ENCODE measurements at places on chromosomes 12 and 14.

- DNase-seq, result no peak
These were observed 107.4 kb upstream of the MED13L start for GRCh38 chr12:116384691-116385485.

DNA sequence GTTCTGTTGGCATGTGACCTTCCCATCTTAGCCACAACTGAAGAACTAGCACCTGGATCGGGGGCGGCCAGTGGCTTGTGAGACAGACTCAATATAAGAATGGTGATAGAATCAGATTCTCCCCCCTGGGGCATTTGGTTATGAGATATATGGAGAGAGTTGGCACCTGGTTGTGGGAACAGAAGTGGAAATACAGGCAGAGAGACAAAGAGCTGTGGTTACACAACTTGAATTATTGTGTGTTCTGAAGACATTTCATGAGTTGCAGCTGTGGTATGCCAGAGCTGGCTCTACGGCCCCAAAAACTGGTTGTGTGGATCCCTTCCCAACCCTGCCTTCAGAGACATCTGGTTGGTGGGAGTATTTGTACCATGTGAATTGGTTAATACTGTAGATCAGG lies 2.9 kb upstream of the MSRB3 start:
- DNase-seq, result no peak

DNA sequence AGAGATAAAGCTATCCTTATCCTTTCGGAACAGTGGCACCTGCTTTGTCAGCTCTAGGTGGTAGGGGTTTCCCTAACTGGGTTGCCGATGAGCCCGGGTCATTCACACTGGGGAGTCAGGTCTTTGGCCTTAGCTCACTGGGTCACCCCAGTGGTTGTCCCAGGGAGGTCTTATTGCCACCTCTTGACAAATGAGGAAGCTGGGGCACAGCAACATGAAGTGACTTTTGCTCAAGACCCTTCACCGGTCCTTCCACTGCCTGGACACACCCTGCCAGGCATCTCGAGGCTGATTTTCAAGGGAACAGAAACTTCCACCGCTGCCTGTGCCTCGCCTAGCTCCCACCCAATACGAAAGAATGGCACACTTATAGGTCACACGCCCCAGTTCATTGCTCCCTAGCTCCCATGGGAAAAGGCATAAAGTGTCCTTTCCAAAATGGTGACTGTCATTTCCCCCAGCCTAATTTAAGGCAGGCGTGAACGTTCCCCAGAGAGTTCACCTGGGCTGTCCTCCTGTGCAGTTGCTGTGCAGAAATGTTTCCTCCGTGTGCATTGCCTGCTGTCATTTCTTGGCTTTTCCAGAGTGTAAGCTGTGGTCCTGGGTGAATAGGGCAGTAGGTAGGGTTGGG lies 156.1 kb upstream of the CCND2 start:
- no peak for DNase-seq

GRCh38 chr12:106586278-106586802 lies 3.5 kb downstream of the RFX4 start:
- DNase-seq, result no peak

DNA sequence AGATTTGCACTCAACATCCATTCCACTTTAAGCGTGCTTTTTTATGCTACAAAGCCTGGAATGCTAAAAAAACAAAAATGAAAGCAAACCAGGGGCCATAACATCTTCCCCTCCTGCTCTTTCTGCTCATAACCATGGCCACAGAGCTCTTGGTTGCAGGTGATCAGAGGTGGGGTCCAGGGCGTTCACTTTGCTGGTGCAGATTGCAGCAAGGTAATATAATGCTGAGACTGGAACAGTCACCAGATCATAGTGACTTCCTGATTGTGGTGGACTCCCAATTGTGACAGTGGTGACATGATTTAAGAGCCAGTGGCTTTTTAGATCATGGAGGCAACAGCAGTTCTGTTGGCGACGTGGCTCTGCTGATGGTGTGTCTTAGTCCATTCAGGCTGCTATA lies 115.0 kb upstream of the CPM start:
- no peak for DNase-seq

GRCh38 chr14:100899884-100900771 lies 3.4 kb downstream of the RTL1 start:
- no peak for DNase-seq

GRCh38 chr12:108826807-108827721 lies 30.3 kb downstream of the SSH1 start:
- no peak for DNase-seq

DNA sequence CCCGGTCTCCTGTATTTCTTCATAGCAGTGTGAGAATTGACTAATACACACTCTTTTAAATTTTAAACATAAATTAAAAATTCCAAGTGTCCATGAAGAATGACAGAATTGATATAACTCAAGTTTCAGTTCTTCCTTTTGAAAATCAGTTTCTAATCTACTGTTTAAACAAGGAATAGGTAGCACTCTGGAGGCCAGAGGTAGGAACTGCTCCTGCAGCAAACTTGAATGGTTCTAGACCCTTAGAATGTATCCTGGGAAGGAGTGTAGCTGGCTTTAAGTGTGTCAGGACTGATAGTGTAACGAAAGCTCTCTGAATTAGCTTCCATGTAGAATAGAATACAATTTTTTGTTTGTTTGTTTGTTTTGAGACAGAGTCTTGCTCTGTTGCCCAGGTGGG lies 76.8 kb downstream of the AKAP6 start:
- no peak for DNase-seq

- no peak for DNase-seq
These were observed 52.4 kb upstream of the PARP11 start for GRCh38 chr12:3925621-3926020.

GRCh38 chr12:101927036-101927435 lies 49.7 kb downstream of the DRAM1 start:
- DNase-seq, result no peak

DNA sequence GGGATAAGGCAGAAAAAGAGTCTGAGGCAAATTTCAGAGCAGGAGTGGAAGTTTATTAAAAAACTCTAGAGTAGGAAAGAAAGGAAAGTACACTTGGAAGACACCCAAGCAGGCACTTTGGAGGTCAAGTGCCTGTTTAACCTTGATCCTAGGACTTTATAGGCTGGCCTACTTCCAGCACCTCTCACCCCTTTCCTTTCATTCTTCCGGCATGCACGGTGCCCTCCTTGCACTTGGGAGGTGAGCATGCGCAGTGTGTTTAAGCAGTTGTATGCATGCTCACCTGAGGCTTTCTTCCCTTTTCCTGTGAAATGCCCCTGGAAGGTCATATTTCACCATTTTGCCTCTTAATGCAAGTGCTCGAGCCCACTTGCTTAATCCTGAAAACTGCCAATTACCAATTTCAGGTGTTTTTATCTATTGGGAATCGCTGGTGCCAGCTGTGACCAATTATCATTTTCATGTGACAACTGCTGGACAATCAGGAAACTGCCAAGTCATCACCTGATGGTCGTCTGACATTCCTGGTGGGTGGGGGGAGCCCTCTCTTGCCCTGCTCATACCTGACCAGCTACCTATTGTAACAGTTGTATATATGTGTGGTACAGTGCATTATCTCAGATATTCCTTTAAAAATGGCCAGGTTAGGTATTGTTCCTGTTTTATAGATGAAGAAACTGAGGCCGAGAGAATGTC lies 53.5 kb downstream of the SUDS3 start:
- no peak for DNase-seq

- DNase-seq, result no peak
These were observed 14.2 kb downstream of the BLTP3B start for GRCh38 chr12:100128512-100128908.

Data from stimulated activated CD8-positive, alpha-beta memory T cell treated with anti-CD3 and anti-CD28 coated beads, Interleukin-7, amount 100 ng/mL, for 24 hours (primary cell).